NCI-H2081 (cell line): ENCODE measurements at places on chromosomes 12 and 14.

GRCh38 chr12:90102957-90103652 lies 394.5 kb upstream of the ATP2B1 start:
- peak; percentile 49 for DNase-seq

DNA sequence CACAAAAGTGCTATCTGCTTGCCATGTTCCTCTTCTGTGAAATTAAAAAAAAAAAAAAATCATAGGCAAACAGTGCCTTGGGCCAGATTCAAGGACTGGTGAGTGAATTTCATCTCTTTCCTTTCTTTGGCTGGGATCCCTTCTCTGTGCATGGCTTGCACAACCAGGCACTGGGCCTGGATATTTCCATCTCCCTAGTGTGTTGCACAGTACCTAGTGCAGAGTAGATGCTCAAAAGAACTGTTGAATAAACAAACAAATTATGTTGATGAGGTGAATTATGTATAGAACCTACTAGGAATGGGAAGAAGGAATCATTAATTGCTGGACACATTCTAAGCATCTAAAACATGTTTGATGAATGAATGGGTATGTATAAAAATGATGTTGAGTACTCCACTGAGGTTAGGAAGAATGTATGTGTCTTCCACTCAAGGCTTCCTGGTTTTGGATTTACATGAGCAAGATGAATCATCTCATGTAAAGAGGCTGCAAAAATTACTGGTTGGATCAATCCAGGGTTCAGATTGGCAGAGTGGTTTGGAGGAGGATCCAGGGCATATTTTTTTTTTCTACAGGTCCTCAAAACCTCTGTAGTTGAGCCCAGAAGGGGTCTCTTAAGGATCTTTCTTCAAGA lies 93.2 kb downstream of the EMP1 start:
- DNase-seq = no peak

DNA sequence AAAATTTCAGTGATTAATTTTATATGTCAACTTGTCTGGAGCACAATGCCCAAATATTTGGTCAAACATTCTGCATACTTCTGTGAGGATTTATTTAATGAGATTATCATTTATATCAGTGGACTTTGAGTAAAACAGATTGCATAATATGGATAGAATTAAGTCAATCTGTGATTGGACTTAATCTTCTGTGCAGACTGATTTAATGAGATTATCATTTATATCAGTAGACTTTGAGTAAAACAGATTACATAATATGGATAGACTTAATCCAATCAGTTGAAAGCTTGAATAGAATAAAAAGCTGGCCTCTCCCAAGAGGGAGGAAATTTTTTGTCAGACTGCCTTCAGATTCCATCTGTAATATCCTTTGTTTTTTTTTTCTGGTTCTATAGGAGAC lies 1413.2 kb downstream of the LRFN5 start:
- DNase-seq = no peak

GRCh38 chr12:69241438-69242092 lies 2.2 kb downstream of the CPSF6 start:
- no peak for DNase-seq

GRCh38 chr12:100579844-100580243 lies 6.4 kb downstream of the GAS2L3 start:
- DNase-seq = no peak

GRCh38 chr12:63098851-63099250 lies 52.1 kb downstream of the AVPR1A start:
- no peak for DNase-seq

DNA sequence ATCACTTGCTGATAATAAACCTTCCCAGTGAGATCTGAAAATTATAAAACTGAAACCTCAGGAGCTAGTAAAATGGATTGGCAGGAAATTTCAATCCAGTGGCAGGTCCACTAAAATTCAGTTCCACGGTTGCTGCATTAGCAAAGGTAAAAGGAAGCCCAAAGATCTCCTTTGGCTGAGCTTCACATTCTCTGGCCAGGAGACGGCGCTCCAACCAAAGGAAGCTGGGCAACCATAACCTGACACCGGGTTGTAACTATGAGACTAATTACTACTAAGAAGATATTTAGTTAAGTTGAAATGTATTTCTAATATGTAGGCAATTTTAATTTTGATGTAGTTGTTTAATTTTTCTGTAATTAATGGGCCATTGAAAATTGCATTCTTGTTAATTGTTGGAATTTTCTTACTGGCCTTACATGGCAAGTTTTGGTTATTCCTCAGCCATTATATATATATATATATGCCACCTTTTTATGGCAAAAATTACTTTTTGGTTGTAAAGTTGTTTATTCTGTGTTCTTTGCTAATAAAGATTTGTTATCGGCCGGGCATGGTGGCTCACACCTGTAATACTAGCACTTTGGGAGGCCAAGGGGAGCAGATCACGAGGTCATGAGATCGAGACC lies 17.0 kb downstream of the OR8S1 start:
- no peak for DNase-seq

- DNase-seq = no peak
Observed at GRCh38 chr14:59140106-59140843, 48.2 kb upstream of the DAAM1 start.

GRCh38 chr12:49358483-49359141 lies 8.7 kb upstream of the SPATS2 start:
- peak; percentile 65 for DNase-seq

DNA sequence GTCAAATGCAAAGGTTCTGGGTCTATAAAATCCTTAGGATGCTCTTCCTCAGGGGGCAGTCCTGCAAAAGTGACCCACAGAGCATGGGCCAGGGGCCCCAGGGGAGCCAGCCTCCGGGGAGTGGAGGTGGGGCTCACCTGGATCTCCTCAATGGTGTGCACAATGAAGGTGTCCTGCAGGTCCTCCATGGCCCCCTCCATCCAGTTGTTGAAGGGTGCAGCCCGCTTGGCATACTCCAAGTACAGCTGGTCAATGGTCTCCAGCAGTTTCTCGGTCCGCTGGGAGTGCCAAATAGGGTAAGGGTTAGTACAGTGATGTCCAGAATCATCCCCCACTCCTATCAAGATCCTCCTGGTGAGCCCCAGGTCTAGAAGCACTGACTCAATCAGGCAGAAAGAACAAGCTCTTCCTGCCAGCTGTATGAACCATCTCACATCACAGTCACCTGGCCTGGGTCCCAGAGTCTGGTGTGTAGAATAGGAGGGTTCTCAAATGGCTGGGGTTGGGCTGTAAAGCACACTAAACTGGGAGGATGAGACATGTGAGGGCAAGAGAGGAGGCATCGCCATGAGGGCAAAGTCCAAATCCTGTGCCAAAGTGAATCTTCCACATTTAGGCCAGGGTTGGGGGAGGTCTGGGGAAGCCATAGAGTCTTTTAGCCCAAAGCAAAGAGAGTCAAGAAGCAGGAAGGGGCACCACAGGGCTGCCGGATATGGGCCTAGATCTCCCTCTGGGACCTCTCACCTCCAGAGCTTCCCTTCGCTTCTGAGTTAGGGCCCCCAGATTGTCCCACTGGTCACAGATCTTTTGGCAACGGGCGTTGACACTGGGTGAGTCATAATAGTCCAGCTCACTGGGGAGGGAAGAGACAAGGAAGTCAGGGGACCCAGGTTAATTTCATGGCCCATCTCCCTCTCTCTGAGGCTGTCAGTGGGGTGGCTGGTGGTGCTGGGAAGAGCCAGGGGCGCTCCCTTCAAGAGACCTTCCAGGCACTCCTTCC lies 91.5 kb upstream of the ZFP36L1 start:
- peak; percentile 72 for DNase-seq

DNA sequence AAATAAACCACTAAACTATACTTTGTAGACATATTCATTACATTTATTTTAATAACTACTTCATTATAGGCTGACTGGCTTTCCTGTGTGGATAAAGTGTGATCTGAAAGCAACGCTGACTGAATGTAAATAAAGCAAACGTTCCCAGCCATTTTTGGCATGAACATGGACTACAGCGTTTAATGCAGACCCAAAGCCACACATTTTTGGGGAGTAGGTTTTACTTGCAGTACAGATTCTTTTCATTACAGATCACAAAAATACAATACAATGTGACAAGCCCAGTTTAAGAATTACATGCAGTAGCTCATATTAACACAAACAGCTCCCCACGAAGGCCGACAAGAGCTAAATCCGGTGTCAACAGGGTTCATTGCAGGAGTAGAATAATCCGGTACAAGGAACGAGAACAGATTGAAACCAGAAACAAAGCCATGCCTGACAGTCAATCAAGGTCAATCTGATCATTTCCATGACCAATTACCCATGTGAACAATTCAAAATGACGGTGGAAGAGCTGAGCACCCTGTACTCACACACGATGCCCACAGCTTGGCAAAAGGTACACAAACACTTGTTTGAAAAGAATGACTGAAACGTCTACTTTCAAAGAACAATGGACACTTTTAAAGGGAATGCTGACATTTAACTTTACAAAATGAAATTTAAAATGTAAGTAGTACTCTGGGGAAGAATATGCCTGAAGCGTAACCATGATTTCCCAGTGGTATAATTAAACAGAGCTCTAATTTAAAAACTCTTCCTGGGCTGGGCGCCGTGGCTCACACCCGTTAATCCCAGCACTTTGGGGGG lies 5.3 kb downstream of the BAG5 start:
- DNase-seq = peak; percentile 52

- DNase-seq = no peak
Observed at GRCh38 chr14:90105756-90106155, 44.0 kb downstream of the KCNK13 start.

DNA sequence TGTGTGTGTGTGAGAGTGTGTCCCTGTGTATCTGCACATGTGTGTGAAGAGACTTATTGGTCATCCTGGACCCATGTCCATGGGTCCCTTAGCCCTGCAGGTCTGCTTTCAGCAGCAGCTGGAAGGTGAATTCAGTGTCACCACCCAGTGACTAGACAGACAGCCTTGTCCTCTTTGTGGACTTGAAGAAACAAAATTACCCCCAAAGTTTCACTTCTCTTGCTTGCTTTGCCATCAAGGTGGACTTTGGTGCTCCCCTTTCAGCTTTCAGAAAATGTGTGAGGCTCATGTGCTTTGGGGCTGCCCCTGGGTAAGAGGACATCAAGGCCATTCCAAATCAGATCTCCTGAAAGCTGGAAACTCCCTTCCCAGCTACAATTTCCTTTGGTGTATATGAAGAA lies 1063.8 kb downstream of the BCL11B start:
- no peak for DNase-seq

DNA sequence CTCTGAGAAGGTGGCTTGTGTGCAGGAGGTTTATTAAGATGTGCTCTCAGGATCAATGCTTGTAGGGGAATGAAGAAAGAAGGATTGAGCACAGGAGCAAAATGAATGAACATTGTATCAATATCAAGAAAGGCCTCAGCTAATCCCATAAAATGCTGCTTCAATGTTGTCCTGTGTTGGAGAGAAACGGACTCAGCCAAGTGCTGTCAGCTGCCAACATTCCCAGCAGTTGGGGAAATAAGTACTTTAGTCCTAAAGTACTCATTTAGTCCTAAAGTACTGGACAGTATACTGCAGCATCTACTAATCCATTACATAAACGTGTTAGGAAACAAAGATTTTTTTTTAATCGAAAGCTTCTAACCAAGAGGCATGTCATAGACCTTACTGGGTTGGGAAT lies 255.9 kb downstream of the SEC23A start:
- DNase-seq = no peak

- DNase-seq = no peak
Observed at GRCh38 chr12:85157035-85157603, 121.0 kb downstream of the LRRIQ1 start.

- DNase-seq = no peak
Observed at GRCh38 chr12:75489613-75490210, 9.2 kb downstream of the GLIPR1 start.

DNA sequence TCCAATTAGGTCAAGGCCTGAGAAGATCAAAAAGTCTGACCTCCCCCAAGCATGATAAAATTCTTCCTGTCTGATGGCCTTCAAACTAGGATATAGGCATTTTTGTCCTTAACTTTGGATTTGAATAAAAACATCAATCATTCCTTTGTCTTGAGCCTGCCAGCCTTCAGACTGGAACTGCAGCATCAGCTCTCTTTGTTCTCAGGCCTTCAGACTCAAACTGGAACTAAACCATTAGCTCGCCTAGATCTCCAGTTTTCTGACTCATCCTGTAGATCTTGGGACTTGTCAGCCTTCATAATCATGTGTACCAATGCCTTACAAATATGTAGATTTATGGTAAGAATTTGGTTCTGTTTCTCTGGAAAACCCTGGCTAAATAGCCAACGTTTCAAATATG lies 721.7 kb downstream of the GALC start:
- no peak for DNase-seq

DNA sequence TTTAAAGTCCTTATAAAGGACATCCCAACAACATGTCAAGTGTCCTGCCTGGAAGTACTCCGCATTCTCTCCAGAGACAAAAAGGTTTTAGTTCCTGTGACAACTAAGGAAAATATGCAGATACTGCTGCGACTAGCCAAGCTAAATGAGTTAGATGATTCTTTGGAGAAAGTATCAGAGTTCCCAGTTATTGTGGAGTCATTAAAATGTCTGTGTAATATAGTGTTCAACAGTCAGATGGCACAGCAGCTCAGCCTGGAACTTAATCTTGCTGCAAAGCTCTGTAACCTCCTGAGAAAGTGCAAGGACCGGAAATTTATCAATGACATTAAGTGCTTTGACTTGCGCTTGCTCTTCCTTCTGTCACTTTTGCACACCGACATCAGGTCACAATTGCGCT lies 40.2 kb downstream of the RIC8B start:
- no peak for DNase-seq

GRCh38 chr14:22838631-22839041 lies 2.3 kb downstream of the MMP14 start:
- DNase-seq = no peak

GRCh38 chr12:99627459-99627858 lies 20.1 kb upstream of the GARIN6 start:
- DNase-seq = no peak

GRCh38 chr12:71128191-71128788 lies 29.5 kb downstream of the TSPAN8 start:
- no peak for DNase-seq

- no peak for DNase-seq
Observed at GRCh38 chr12:113392988-113393579, 10.6 kb downstream of the SDS start.

GRCh38 chr12:26461776-26462175 lies 266.4 kb downstream of the SSPN start:
- DNase-seq = no peak

DNA sequence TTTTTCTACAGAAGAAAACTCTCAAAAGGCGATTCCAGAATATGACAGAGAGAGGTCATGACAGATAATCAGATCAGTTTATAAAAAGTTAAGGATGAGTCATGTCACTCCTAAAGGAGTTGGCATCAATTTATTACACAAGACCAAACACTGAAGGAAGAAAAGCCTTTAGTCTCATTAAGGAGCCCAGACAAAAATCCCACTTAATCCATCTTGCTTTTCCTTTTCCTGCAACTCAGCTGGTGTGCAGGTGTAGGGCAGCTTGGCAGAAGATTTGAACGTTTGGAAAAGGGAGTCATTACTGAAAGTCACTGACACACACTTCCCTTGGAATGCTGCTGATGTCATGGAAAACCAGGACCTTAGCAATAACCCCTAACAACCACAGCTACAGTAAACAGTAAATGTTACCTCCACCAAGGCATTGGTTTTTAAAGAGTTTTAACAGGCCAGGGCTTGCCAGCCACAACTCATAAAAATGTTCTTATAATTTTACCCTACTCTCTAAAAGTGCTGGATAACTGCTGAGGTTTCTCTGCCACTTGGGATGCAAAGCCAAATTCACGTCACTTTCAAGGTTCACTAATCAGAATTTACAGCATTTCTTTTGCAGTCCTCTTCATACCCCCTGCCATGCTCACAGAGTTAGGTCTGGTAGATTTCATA lies 320.6 kb downstream of the RAD51B start:
- DNase-seq = no peak
